Uterine smooth muscle cell (primary cell): ENCODE measurements at places on chromosomes 5 and 9. TPM values are rescaled to one million over a fixed set of nuclear protein-coding genes. Genes with fewer than 3 reads are reported as not detected.

Gene GFPT2
- 24.2 and 27.7 TPM in 2 replicates for total RNA-seq

Gene UBAP2
- total RNA-seq, result 16.9 and 19.6 TPM in 2 replicates

Gene ACTBL2
- 0.11 and 0.12 TPM in 2 replicates for total RNA-seq

Gene GARIN3
- total RNA-seq, result not detected in 2 replicates

Gene PCDHA1
- total RNA-seq, result under 0.01 TPM in 2 replicates

Gene ADGRD2
- not detected in 2 replicates for total RNA-seq

Gene SMIM33
- total RNA-seq, result not detected in 2 replicates

Gene ZNF883
- total RNA-seq, result 1.2 and 2.2 TPM in 2 replicates

Gene MARCOL
- not detected in 2 replicates for total RNA-seq

Gene FOXD4L5
- not detected in 2 replicates for total RNA-seq

Gene RASGRF2
- total RNA-seq, result 12.5 and 14.3 TPM in 2 replicates

Gene INSYN2B
- 11.2 and 15.3 TPM in 2 replicates for total RNA-seq

Gene TEK
- 3.1 and 3.6 TPM in 2 replicates for total RNA-seq

Gene AK8
- 0.11 and 0.75 TPM in 2 replicates for total RNA-seq

Gene TLX3
- not detected in 2 replicates for total RNA-seq

Gene TSSK1B
- total RNA-seq, result 0.11 and 0.12 TPM in 2 replicates

Gene NR2F1
- 51.9 and 63.0 TPM in 2 replicates for total RNA-seq

Gene VCAN
- total RNA-seq, result 151 and 513 TPM in 2 replicates

Gene PFN3
- total RNA-seq, result not detected in 2 replicates

Gene SMIM27
- total RNA-seq, result 1.2 and 6.1 TPM in 2 replicates

Gene AQP3
- total RNA-seq, result 0.89 and 1.00 TPM in 2 replicates

Gene TXN
- 370 and 447 TPM in 2 replicates for total RNA-seq

Gene SAPCD2
- 7.1 and 18.6 TPM in 2 replicates for total RNA-seq

Gene HK3
- total RNA-seq, result not detected in 2 replicates

Gene PRDM9
- not detected in 2 replicates for total RNA-seq

Gene IL4
- not detected in 2 replicates for total RNA-seq

Gene IL3
- not detected in 2 replicates for total RNA-seq

Gene IQGAP2
- total RNA-seq, result 2.1 and 3.5 TPM in 2 replicates

Gene PCDHB16
- 0.12 and 0.33 TPM in 2 replicates for total RNA-seq

Gene HACD4
- total RNA-seq, result 9.1 and 9.9 TPM in 2 replicates

Gene ESM1
- total RNA-seq, result 84.6 and 212 TPM in 2 replicates

Gene MLANA
- total RNA-seq, result not detected in 2 replicates

Gene SLC1A1
- 15.7 and 21.1 TPM in 2 replicates for total RNA-seq

Gene MEIKIN
- total RNA-seq, result not detected in 2 replicates

Gene RAI14
- total RNA-seq, result 233 and 259 TPM in 2 replicates

Gene JMY
- 7.7 and 23.0 TPM in 2 replicates for total RNA-seq

Gene LECT2
- not detected in 2 replicates for total RNA-seq

Gene KIF2A
- 71.5 and 93.3 TPM in 2 replicates for total RNA-seq

Gene TMEM174
- total RNA-seq, result not detected in 2 replicates

Gene CYSRT1
- total RNA-seq, result 0.55 and 0.62 TPM in 2 replicates

Gene PCDHB15
- under 0.01 and 0.37 TPM in 2 replicates for total RNA-seq

Gene GAS1
- total RNA-seq, result 22.8 and 40.2 TPM in 2 replicates

Gene DPP7
- total RNA-seq, result 45.3 and 86.1 TPM in 2 replicates

Gene TTC23L
- under 0.01 TPM in 1 of 2 replicates, not detected in the other for total RNA-seq

Gene C1QTNF2
- 1.1 and 2.0 TPM in 2 replicates for total RNA-seq

Gene DMRTA1
- 1.00 and 1.5 TPM in 2 replicates for total RNA-seq

Gene GFI1B
- not detected in 2 replicates for total RNA-seq
